ENCODE measurements at places on chromosomes 2 and 18.

GRCh38 chr2:164657129-164657528 is 35.8 kb upstream of the GRB14 start:
- no peak for DNase-seq

- DNase-seq, result no peak
These were observed 813 bp downstream of the NDC80 start for GRCh38 chr18:2572171-2572569.

GRCh38 chr2:58645017-58645416 is 403.9 kb upstream of the FANCL start:
- no peak for DNase-seq

- no peak for DNase-seq
These were observed 13.3 kb upstream of the DYM start for GRCh38 chr18:49473721-49474120.

- DNase-seq, result no peak
These were observed 35.0 kb upstream of the LRP1B start for GRCh38 chr2:142165790-142166189.

DNA sequence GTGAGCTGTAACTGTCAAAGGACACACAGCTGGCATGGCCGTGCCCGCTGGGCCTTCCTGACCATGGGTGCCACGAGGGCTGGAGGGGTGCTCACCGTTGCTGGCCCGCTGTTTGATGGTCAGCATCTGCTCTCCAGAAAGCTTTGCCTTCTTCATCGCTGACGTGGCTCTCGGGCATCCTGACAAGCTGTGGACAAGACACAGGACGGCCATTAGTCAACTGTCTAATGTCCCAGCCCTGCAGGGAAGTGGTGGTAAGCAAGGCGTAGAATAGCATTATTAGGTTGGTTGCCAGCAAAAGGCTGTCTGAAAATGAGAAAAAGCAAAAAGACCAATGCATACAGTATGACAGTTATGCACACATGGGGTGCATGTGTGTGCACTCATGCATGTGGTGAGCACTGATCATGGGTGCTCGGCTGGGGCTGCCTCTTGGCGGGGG is 64.7 kb upstream of the PXDN start:
- DNase-seq, result no peak

DNA sequence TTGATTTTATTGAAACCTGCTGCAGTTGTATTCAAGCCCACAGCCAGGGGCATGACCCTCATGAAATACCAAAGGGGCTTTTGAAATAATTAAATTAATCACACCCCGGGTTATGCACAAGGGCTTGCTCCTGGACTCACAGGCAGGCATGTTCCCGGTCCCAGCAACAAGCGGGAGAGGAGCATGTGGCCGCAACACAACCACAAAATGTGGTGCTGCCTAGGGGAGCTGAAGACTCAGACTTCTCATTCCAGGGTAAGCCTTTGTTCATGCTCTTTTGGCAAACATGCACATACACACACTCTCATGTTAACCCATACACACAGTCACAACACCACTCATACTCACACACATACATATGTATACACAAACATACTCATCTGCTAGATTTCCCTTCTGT is 233.7 kb upstream of the SMAD2 start:
- DNase-seq, result no peak

GRCh38 chr18:66759050-66759828 is 155.3 kb upstream of the CDH19 start:
- DNase-seq, result no peak

- no peak for DNase-seq
These were observed 561.2 kb downstream of the METTL4 start for GRCh38 chr18:2009942-2010697.

DNA sequence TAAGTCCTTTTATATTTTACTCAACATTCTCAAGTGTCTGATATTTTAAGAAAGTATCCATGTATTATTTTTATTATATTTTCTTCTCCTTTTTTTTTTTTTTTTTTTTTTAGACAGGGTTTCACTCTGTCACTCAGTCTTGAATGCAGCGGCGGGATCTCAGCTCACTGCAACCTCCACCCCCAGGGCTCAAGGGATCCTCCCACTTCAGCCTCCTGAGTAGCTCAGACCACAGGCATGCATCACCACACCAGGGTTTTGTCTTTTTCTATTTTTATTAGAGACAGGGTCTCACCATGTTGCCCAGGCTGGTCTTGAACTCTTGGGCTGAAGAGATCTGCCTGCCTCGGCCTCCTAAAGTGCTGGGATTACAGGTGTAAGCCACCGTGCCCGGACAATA is 212.1 kb downstream of the TCF4 start:
- no peak for DNase-seq

DNA sequence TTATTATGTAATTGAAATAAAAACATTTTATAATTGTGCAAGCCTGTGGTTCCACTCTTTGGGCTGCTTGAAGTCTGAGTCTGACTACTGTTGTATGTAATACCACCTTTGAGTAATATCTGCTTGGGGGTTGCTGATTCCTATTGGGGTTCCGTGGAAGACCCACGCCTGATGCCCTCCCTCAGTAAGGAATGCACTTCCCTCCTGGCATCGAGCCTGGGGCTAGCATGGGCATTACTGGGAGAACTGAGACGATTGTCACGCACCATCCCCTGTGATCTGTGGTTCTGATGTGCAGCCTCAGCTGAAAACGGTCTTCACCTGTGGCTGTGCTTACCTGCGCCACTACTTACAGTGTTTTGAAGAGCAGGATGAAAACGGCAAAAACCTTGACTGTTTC is 32.7 kb upstream of the RBM44 start:
- no peak for DNase-seq

DNA sequence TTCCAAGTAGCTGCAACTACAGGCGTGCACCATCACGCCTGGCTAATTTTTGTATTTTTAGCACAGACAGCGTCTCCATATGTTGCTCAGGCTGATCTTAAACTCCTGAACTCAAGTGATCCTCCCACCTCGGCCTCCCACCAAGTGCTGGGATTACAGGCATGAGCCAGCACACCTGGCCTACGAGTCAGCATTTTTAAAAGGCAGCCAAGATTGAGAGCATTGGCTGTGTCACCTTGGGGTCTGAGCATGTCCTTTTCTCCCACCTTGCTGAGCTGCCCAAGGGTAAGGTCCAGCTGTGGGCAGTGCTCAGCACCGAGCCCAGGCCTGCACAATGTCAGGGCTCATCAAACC is 142.8 kb upstream of the LMAN1 start:
- no peak for DNase-seq

GRCh38 chr2:169623235-169623634 is 39.1 kb downstream of the PPIG start:
- DNase-seq, result no peak

DNA sequence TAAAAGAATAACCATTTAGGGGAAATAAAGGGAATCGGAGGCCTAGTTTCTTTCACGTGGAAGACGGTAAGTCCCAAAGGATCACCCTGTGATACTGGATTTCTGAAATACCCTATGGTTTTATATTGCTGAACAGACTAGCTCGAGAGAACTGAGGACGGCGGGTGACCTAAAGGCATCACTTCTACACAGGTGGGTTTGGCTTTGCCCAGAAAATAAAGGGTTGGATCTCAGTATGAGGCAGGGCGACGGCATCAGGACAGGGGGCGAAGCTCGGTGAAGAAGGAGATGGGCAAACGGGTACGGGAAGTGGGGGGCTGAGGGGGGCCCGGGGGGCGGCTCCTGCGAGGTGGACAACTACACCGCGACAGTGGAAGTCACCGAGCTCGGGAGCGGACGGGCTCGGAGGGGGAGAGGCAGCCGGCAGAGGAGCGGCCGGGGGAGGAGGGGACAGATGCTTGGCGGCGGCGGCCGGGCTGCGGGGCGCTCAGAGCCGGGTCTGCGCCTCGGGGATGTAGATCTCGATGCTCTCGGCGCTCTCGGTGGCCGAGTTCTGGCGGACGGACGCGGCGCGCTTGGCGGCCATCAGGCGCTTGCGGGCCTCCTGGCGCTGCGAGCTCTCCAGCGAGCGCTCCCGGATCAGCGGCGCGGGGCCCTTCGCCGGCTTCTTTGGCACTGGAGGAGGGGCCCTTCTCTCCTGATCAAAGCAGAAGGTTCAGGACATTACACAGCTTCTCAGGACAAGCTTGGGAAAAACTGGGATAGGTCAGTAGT is 48.9 kb downstream of the TGIF1 start:
- DNase-seq, result no peak

DNA sequence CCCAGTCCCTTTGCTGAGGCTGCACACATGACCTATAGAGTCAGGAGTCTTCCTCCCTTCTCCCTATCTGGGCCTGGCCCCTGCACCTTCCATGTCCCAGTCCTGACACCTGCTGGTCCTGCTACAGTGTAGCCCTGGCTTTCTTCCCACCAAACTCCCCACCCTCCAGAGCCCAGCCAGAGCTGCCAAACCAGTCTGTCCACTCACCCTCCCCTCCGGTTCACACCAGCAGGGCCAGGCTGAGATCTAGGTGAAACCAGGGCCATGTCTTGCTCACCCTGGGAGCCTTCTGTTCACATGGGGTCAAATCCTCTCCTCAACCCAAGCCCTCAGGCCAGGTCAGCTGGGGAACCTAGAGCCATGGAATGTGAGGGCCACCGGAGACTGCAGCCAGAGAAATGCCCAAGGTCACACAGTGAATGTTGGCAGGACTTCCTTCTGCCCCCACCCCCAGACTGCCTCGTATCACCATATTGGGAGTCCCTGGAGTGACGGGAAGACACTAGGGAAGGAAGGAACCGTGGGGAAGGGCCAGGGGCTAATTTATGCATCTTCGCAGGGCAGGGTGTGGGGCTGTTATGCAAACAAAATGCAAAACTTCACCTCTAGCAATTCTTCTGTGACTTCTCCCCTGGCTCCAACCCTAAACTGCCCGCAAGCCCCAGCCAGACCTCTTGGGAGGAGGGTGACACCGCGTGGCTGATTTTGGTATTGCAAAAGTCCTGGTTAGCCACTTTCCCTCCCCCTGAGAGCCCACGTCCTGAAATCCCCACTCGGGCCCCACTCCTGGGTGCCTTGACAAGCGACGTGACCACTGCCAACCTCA is 14.6 kb downstream of the TNS1 start:
- peak; percentile 18 for DNase-seq
